ENCODE measurements at places on chromosomes 7 and 10.

- DNase-seq, result no peak
These were observed 2.1 kb downstream of the BAIAP2L1 start for GRCh38 chr7:98398567-98399372.

GRCh38 chr10:101993651-101994200 is 62.2 kb downstream of the ARMH3 start:
- DNase-seq, result no peak

- DNase-seq, result no peak
These were observed 146.4 kb upstream of the TMEM106B start for GRCh38 chr7:12064586-12065127.

DNA sequence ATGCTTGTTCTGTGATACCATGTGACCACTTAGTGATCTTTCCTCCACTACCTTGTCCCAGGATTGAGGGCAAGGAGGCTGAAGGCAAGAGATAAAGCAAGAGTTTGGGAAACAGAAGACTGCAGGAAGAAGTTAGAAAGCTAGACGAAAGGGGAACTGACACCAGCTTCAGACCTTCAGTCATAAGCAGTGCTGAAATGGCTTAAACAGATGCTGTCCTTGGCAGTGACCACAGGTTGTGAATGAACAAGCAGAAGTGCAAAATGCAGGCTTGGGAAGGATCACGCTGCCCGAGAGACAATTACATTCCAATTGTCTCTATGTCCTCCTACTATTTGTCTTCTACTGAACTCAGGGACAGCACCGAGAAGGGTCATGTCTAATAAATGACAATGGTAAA is 704.9 kb upstream of the AUTS2 start:
- DNase-seq, result no peak

- no peak for DNase-seq
These were observed 170.2 kb upstream of the PITRM1 start for GRCh38 chr10:3342771-3343170.

DNA sequence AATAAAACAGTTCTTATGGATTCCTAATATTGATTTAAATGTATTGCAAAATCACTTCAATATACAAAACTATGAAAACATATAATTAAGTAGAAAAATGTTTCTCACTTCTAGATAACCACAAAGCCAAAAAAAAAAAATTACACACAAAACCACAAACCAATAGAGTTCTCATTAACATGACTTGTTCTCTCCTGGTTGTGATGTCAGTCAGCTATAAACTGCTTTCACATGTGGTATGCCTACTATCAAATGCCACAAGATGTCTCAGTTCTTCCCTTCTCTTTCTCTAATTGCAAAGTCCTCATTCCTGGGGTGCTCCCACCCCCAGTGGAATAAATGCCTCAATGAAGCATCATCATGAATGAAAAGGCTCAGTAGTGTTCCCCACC is 16.6 kb downstream of the GNAI1 start:
- DNase-seq, result no peak

- no peak for DNase-seq
These were observed 776 bp upstream of the XPNPEP1 start for GRCh38 chr10:109924087-109924486.

- DNase-seq, result no peak
These were observed 912 bp upstream of the OAT start for GRCh38 chr10:124419635-124420034.

GRCh38 chr10:84159076-84159685 is 14.4 kb upstream of the GPR15LG start:
- DNase-seq, result no peak

DNA sequence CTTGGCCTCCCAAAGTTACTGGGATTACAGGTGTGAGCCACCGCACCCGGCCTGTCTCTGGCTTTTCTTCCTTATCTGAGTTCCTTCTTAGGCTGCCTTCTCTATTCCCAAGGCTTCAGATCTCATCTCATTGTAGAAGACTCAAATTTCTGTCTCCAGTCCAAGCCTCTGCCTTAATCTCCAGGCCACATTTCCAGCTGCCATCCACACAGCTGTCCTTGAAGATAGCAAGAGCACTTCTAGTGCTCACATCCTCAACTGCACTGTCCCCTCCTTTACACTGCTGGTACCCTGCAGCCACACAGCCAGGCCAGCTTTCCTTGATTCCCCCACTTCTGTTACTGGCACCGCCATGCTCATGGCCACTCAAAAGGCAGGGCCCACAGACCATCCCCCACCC is 35.6 kb downstream of the POLL start:
- no peak for DNase-seq

GRCh38 chr10:102985811-102986210 is 67.7 kb downstream of the CNNM2 start:
- DNase-seq, result no peak

DNA sequence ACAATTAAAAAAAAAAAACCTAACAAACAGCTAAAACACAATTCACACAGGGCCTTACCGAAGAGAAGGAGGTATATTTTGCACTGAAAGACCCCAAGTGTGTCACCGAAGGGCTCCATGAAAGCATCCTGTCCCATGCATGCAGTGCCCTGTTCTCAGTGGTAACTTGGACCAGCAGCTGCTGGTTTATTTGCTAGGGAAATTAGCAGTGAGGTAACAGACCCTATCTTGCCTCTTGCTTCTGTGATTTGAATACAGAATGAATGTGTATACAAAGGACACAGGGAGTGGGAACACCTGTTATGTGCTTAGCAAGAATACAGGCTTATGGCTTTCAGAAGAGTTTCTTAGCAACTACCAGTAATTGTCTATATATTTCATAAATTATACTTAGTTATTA is at the start of gene HEPACAM2:
Gene HEPACAM2 (minus strand): TSS at position 160 of the 400 bp plus-strand sequence.
- DNase-seq, result no peak

- no peak for DNase-seq
These were observed 11.7 kb downstream of the POLL start for GRCh38 chr10:101576211-101576863.

DNA sequence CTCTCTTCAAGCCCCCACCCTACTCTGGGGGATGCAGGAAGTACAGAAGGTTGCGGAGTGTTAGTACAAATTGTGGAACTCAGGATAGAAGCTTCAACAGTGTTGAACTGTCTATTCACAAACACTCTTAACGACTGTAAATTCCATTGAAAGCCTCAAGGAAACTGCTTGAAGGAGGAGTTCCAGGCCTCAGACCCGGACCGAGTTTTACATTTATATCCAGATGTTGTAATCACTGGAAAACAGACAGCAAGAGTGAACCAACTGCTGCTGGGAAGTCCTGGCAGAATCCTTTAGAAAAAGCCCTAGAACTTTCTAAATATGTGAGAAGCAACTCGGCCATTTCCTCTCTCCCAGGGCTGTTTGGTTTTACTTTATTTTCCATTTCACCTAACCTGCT is 84.1 kb upstream of the LRRC18 start:
- DNase-seq, result no peak

DNA sequence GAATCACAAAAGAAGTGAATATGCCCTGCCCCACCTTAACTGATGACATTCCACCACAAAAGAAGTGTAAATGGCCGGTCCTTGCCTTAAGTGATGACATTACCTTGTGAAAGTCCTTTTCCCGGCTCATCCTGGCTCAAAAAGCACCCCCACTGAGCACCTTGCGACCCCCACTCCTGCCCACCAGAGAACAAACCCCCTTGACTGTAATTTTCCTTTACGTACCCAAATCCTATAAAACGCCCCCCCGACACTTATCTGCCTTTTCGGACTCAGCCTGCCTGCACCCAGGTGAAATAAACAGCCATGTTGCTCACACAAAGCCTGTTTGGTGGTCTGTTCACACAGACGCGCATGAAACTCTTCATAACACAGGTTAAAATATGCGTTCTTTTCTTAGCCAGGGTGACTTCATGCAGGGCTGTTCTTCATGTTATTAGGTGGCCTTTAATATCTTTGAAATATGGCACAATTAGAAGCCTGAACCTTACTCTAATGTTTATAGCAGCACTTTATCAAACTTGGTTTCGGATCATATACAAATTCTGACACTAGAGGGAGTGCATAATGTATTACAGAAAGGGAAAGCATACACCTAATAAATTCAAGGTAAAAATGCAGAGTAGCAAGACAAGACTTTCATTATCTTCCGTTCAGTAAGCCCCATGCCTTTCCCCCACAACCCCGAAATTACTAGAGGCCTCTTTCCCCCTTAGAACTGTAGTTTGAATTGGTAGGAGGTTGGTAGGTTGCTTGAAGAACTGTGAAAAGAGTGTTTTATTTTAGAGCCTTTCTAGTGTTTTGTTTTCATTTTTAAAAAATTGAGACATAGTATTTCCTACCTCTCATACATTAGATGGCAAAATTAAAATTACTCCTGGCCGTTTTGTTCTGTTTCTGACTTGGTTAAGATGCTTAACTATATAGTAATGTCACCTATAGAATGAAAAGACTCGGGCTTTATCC is 117.9 kb downstream of the NPY start:
- DNase-seq, result no peak

DNA sequence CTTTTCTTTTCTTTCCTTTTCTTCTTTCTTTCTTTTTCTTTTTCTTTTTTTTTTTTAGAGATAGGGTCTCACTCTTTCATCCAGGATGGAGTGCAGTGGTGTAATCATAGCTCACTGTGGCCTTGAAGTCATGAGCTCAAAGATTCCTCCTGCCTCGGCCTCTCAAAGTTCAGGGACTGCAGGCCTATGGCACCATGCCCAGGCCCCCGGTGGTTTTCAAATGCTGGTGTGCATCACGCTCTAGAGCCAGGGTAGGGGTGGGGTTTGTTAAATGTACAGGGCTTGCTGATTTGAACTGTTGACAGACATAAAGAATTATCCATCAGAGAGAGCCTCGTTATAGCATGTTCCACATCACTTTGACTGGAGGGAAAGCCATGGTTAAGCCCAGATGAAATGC is 5.8 kb downstream of the MINDY4 start:
- no peak for DNase-seq

DNA sequence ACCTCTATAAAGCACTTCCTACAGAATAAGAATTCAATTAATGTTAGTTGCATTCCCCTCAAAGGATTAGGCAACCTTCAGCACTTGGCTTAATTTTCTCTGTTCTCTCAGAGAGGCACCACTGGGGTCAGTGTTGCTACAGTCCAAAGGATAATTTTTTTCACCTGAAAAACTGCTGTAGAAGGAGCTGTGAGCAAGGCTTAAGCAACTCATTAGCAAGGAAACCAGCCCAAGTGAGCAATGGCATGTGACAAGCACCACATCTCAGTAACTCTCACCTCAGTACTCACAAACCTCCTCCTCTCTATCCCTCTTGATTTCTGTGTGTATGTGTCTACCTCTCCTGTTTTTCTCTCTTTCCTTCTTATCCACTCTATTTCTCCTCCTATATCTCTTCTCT is 55.9 kb downstream of the DGKI start:
- no peak for DNase-seq

GRCh38 chr10:101897633-101898032 is 54.0 kb upstream of the KCNIP2 start:
- peak; percentile 23 for DNase-seq

DNA sequence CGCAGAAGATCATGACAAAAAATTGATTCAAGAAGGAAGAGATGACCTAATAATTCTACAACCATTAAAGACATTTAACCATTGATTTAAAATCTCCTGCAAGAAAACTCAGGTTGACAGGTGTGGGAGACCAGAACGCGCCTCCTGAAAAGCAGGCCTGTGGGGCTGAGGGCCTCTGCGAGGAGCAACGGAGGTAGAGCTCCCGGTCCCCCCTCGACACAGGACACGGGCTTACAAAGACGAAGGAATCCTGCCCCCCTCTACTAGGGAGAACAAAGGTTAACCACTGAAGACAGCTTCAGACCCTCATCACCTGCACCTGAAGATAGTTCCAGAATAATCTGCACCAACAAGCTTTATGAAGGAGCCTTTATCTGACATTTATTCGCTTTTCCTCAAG is 55.9 kb upstream of the INPP5A start:
- no peak for DNase-seq

GRCh38 chr10:15461353-15462108 is 90.4 kb upstream of the FAM171A1 start:
- DNase-seq, result no peak

DNA sequence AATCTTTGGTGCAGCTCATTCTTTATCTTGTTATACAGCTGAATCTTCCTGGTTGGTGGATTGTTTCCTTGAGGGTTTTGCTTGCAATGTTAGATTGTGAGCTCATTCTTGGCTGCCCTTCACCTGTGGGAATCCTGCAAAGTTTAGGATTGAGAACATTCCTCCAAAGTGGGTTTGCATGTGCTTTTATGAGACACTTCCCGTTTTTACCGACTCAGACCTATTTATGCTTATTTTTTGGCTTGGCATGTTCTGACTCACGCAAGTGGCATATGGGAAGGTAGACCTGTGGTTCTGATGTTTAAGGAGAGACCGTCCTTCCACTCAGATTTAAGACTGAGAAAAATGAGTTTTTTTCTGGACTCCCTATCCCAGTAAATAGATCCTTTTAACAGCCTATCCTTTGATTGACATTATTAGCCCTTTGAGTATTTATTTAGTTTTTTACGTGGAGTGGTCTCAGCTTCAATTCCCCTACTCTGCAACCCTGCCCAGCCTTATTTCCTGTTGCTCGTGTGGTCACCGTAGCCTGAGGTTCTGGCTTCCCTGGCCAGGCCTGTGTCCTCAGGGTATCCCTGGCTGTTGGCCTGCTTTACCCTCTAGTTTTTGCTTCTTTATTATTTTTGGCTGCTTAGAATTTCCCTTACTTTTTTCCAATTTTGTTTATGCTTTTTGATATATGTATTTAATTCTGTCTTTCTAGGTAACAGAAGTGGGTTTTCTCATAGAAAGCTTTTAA is 13.4 kb upstream of the PRF1 start:
- DNase-seq, result no peak

DNA sequence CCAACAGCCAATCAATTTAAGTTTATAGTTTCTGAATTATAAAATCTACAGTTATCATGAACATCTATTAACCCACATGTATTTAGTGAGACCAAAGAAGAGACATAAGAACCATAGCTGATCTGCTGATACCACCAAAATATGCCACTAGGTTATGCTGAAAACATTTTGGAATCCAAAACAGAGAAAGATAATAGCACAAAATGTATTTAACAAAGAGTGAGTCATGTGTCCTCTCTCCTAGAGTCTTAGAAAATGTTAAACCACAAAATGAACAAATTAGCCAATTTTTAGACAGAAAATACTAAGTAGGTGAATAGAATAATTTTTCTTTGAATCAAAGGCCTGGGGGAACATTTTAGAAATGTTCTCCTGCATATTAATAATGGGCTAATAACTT is 527.5 kb downstream of the GPAM start:
- DNase-seq, result no peak

GRCh38 chr10:14688606-14689005 is 86.1 kb downstream of the FAM107B start:
- DNase-seq, result no peak

DNA sequence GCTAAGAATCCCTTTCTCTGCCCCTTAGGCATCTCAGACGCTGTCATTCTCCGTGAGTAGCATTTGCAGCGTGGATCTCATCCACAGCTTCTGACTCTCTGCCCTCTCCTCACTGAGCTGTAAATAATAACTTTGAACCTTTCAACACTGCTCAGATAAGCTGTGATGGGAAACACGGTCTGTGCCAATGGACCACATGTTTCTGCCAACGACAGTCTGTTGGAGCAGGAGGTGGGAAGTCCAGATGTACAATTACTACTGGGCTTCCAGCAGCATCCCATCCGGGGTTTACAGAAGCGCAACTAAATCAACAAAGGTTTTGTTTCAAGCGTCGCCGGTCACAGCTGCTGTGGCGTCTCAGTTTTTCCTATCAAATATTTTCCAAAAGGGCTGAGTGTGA is 1110.6 kb downstream of the TYW1 start:
- DNase-seq, result no peak

All from DMS79 (cell line).